ENCODE measurements at places on chromosomes 5 and 9.
A peak's percentile ranks its signal among the peaks of the same experiment; 100 is the strongest.

- DNase-seq: peak; percentile 30
Observed at GRCh38 chr9:88872192-88872946, 118.9 kb upstream of the S1PR3 start.

GRCh38 chr5:15499528-15500324 is at the start of gene FBXL7:
TSS of gene FBXL7 (plus strand) at chr5:15500180.
- DNase-seq: peak; percentile 78

DNA sequence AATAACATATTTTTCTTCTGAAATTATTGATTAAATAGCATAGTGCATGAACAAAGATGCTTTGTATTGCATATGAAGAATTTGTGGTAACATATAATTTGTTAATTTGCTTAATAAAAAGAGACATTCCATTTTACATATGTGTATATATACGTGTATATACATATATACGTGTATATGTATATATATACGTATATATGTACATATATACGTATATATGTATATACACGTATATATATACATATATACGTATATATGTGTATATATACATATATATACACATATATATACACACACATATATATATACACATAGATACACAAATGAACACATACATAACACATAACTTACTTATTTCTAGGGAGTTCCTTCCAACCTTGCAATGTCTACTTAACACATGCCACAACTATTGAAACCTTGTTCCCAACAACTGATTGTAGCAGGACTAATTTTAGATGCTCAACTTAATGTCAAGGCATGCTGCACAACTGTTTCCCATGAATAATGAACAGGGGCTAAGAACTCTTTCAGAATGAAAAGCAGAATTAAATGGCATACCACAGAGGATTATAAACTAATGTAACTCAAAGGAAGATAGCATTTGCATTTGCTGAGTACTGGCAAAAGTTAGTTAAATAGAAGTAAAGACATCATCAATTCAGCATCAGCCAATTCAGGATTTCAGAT is 17.4 kb downstream of the KIF24 start:
- DNase-seq: no peak

DNA sequence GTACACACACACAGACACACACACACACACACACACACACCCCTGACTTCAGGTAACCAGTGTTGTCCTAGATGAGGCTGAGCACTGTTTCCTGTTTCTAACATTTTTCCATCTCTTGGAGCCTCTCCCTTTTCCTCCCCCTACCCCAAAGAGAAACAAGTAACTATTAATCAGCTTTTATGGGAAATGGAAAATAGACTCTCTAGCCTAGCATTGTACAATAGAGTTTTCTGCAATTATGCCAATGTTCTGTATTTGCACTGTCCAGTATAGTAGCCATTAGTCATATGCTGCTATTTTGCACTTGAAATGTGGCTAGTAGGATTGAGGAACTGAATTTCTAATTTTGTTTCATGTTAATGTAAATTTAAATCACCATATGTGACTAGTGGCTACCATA is 33.1 kb downstream of the RAB3C start:
- no peak for DNase-seq

- peak; percentile 51 for DNase-seq
Observed at GRCh38 chr5:173645437-173645807, 29.0 kb upstream of the BOD1 start.

DNA sequence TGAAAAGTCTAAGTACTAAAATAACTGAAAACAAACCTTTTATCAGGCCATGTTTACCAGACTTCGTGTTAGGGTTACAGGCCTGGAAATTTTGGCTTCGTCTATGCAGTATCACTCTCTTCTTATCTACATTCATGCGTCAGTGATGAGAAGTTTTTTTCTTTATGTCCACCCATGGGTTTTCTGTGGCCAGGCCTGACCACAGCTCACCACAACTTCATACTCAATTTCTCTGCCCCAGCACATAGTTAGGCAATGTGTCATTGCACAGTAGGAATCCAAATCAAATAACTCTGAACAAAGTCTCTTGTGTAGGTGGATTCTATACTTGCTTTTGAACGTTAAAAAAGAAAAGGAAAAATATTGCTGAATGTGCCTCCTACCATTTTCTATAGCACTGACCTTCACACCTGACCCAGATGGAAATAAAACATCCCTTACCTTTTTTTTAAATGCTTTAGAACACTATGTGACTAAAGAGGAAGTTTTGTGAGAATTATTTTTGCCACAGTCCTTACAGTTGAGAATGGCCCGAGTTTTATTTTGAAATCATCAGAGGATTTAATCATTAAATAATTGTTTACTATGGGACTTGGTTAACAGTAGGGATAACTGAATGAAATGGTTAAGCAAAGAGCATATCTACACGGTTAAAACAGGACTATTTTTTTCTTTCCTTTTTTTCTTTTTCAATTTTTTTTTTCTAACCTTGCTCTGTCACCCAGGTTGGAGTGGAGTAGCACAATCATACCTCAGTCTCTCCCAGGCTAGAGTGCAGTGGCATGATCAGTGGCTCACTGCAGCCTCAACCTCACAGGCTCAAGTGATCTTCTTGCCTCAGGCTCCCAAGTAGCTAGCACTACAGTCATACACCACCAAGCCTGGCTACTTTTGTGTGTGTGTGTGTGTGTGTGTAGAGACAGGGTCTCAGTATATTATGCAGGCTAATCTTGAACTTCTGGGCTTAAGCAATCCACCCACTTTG is 1247.0 kb upstream of the ACO1 start:
- DNase-seq: peak; percentile 53

DNA sequence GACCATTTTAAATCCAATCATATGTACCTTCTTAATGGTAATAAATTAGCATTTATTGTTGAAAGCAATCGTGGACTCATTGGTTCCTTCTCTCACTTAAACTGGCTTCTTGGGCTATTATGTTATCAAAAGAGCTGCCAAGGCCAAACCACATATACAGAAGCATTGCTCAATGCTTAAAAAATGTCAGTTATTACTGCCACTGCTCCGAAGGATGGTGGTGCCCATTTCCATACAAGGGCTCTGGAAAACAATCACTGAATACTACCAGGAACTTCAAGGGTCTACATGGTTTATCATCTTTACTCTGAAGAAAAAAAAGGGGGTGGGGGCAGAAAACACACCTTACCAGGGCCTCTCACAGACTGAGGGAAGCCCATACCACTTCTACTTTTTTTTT is 104.3 kb downstream of the GNAQ start:
- peak; percentile 49 for DNase-seq

DNA sequence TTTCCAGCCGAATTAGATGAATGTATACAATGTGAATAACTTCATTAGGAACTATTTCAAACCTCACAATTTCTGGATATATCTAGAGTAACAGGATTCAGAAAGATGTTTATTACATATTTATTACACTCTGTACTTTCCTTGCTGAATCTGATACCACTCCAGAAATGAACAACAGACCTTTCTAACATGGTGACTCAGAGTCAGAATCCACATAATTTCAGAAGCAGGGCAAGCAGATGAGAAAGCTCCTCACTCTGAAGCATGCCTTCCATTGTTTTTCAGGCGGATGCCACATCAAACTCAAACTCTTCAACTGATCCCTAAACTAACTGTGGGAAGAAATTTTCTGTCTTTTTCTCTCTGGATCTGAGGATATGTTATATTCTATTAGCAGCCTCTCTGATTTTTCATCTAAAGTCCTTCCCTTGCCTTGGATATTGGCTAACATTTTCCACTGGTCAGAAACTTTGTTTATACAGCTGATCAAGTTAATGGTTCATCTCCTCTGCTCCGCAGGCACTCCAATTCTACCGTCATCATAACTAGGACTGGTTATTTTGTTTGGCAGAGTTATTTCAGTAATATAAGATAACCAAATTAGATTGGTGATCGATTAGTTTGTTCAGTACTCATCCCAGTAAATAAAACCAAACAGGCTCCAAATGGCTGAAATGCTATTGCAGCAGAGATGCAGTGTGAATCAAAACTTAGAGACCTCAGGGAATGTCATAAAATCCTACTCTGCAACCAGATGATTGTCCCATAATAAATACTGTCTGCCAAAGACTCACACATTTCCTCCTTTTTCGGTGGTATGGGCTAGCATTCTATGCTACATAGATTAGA is 556.0 kb downstream of the EBF1 start:
- no peak for DNase-seq

GRCh38 chr5:92809855-92810465 is 771.1 kb downstream of the NR2F1-AS1 start:
- DNase-seq: no peak

DNA sequence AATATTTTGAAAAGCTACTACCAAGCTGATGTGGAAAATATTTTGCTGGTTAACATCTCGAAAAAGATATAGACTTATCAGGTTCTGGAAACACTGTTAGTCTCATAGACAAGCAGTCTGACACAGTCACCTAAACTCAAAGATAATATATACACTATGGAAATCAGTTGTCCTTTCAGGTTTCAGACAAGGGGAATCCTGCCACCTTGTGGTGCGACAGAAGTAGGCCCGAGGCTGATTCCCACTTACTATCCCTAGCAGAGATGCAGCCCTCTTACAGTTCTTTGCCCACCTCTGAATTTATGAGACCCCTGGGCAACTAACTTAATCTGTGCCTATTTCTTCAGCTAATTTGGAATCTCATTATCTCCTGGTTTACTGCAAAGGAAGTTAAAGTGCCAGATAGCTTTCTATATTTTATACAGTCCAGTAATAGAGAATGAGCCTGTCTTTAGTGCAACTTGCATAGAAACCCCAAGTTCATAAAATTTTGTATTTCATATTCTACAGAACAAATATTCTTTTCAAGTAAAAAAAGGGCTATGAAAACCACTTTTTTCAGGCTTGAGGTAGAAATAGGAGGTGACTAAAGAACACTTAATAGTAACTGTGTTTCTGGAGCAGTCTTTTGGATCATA is 16.9 kb downstream of the RAD1 start:
- DNase-seq: peak; percentile 59

DNA sequence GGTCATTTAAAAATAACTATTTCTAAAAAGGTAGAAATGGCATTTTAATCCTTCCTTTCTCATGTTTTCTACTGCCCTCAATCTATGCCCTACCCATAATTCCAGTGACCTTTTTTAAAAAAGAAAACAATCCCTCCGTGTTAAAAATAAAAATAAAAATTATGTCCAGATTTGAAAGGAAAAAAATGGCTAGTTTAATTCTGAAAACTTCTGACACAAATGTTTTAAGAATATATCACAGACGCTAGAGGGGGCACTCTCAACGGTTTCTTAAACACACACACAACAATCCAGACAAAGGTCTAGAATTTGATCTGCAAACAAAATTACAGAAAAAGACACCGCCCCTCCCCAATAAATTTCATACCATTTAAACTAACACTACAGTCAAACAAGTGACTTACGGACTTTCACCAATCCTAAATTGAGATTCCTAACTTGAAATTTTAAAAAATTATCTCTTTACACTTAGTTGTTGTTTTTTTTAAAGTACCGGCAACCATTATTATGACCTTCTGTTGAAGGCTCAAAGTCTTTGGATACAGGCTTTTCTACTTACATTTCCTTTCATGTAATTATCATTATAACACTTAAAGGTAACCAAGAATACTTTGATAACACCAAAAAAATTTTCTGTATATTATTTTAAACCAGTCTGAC is 38.2 kb downstream of the CLINT1 start:
- DNase-seq: peak; percentile 26

DNA sequence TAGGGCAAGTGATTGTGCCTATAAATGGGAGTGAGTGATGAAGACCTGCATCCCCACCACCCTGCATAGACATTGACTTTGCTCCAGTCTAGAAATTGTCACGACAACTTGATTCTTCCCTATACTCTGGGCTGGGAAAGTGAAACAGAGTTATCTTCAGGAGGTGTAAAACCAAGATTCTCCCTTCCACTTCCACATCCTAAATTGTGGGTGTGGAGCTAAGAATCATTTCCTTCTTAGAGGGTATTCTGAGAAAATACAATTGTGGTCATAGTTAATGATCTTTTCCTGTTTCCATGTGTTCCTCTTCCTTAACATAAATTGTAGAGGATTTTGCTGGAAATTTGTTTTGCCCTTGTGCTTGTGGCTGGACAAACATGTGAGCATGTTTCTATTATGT is 96.8 kb upstream of the PJA2 start:
- DNase-seq: no peak

DNA sequence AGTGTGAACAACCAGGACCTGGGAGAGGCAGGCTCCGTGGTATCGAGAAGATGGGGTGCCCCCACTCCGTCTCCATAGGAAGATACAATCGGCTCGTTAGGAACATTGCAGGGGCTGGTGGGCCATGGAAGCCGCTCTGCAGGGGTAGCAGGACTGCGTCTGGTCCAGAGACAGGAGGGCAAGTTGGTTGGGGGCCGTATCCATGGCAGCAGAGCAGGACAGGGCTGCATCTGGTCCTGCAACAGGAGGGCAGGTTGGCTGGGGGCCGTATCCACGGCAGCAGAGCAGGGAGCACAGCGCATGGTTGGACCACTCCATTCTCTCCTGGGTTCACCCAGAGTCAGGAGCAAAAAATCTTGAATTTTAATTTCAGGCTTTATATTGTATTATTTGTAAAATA is 98.2 kb downstream of the ANKRD33B start:
- DNase-seq: no peak

DNA sequence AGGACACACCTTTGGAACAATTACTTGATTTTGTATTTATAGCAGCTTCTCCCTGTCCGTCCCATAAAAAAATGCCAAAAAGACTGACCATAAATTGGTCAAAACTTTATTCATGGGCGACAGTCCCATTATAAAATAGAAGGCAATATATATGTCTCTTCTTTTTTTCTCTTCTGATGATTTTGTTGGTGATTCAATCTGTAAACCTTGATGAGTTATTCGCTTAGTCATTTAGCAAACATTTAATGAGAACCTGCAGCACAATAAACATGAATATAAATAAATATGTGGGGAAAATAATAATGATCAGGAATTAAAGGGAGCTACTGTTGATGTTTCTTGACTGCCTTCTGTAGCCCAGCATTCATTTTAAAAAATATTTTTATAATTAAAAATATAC is 356.4 kb upstream of the ACTBL2 start:
- DNase-seq: no peak

DNA sequence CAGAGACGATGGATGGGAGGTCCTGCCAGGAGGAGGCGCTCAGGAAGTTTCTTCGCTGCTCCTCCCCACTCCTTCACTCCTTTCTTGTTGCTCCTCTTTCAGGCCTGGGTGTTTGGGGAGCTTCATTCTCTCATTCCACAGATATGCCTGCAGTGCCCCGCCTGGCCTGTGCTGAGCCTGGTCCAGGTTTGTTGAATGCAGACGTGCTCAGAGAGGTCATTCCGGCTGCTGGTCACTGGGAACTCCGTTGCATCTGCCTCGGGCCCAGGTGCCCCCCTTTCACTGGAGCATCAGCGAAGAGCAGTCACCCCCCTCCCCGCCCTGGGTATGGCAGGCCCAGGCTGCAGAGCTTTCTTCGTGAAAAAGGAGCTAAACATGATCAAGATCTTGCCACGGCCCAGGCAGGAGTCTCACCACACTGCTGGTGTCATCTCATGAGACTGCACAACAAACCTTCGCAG is 15.5 kb downstream of the SURF6 start:
- no peak for DNase-seq

DNA sequence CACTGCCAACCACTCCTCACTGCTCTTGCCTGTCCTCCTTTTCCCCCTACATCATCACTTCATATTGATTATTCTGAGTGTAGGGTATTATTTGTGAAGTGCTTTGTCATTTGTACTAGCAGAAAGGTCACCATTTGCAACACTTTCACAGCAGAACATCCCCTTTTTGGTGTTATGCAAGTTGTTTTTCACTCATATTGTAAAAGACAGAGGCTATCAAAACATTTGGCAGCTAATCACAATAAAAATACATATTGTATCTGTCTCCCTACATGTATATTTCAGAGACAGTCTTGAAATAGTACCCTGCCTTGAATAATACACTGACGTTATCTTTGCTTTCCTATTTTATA is 82.3 kb downstream of the ANXA1 start:
- DNase-seq: no peak

- DNase-seq: no peak
Observed at GRCh38 chr9:137278061-137278701, 655 bp downstream of the TOR4A start.
